Activated CD8-positive, alpha-beta memory T cell treated with anti-CD3 and anti-CD28 coated beads, Interleukin-2, amount 50 U/mL, for 48 hours (primary cell): ENCODE measurements at places on chromosomes 7 and 10.
A peak's percentile ranks its signal among the peaks of the same experiment; 100 is the strongest.

DNA sequence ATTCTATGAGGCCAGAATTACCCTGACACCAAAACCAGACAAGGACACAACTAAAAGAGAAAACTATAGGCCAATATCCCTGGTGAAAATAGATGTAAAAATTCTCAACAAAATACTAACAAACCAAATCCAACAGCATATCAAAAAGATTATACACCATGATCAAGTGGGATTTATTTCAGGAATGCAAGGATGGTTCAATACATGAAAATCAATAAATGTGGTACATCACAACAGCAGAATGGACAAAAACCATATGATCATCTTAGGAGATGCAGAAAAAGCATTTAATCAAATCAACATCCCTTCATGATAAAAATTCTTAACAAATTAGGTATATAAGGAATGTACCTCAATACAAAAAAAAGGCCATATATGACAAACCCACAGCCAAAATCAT is 5.6 kb upstream of the SCART1 start:
- no peak for DNase-seq

- DNase-seq: no peak
These were observed 16.3 kb downstream of the ARHGAP12 start for GRCh38 chr10:31912289-31912688.

GRCh38 chr10:133258818-133259601 is 17.7 kb downstream of the ADAM8 start:
- DNase-seq: peak; percentile 94

DNA sequence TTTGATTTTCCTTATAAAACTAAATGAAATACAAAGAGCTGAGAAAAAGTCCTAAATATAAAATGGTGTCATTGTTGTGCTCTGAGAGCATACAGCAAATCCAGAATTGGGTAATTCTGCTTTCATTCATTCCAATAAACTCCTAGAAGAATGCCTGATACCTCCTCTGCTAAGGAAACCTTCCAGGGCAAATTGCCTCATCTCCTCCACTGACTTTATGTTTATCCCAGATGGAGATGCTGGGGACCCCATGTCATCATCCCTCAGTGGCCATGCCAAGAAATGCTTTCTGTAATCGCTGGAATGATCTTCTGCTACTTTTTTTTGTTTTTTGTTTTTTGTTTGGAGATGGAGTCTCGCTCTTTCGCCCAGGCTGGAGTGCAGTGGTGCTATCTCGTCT is 119.3 kb upstream of the PRKCQ start:
- no peak for DNase-seq

DNA sequence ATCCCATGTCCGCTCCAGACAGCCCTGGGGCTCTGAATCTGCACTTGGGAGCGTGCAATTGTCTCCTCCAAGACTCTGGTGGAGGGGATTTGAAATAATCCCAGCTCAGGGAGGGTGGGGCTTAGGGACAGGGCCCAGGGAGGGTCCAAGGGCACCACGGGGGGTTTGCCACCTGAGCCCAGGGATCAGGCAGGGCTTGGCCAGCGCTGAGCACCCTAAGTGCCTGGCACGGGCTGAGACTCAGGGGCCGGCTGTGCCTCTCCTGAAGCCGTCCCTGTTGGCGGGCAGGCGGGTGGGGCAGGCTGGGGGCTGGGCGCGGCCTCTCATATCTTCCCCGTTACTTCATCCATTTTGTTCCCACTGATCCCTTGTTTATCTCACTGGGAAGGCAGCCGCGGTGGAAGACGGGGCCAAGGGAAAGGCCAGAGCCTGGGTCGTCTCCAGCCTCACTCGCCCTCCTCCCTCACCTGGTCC is 41.8 kb upstream of the ELN start:
- DNase-seq: no peak

DNA sequence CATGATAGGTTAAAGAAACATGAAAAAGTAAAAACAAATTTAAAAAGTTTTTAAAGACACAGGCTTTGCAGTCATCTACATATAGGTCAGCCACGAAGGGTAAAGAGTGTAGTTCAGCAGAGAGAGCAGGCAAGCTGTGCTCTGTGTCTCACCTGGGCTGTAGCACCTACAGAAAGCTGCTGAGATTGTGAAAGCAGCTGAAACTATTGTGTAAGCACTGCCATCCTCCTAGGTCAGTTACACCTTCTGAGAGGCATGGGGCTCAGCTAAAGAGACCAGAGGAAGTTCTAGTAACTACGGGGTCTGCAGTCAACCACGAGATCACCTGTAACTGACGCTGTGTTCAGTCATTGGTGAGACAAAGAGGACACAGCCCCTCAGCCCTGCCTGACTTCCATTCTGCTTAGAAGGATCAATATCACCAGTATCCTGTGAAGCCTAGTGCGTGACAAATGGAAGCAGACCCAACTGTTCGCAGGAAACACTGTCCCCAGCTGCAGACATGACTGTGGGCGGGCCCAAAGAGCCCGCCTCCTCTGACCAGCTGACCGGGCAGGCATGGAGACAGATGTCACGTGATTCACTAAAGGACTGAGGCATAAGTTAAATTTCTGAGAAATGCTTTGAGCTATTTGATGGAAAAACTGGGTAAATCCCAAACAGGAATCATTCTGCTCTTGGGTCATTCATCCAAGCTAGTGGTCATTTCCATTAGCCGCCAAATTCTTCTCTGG is 87.9 kb downstream of the EBF3 start:
- DNase-seq: no peak

- DNase-seq: no peak
These were observed 562 bp downstream of the NUB1 start for GRCh38 chr7:151342102-151342646.

DNA sequence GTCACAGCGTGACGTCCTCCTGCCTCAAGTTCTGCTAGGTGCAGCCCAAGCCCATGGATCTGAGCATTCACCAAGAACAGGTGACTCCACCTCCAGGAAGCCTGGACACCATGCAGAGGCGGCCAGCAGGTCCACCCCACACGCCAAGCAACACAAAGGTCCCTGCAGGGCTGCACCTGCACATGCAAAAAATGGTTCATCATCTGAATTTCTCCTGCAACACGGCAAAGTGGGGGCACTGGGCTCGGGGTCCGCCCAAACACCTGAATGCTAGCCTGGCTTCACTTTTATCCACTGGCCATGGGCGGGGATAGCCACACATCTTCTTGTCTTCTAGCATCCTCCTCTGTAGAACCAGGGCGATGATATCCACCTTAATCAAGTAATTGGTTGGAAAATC is 28.9 kb downstream of the CNPY1 start:
- no peak for DNase-seq

DNA sequence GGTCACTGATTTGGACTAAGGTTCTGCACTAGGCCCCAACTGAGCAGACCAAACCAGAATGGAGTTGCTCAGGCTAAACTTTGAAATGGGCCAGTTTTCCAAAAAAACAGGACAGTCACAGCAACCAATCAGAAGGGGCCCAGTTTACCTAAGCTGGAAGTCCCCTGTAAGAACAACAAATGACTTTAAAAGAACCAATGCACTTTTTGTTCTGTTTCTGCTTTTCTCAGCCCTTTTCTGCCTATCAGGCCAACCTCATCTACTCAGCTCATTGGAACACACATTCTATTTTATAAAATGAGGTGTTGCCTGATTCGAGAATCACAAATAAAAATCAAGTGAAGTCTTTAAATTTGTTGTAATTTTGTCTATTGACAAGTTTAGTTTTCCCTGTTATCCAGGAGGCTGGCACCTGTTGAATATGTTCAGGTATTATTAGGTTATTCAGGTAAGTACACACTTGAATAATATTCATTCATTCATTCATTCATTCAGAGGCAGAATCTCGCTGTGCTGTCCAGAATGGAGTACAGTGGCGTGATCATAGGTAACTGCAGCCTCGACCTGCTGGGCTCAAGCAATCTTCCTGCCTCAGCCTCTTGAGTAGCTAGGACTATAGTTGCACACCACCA is 168.7 kb downstream of the TAX1BP1 start:
- no peak for DNase-seq

DNA sequence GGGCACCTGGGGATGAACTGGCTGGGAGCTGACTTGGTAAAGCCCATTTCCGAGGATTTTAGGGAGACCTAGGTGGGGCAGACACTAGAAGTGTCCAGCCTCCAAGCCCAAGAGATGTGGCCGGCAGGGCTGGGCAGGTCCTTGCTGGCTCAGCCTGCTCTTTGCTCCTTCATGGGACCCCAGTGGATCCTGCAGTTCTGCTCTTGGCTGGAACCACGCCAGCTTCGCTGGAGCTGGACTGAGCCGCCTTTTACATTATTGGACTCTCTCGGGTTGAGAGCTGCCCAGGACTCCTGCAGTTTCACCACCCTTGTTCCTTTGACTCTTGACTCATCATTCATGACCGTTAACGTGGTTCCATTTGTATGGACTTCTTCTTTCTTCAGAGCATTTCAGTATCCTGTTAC is 5.7 kb downstream of the PPIF start:
- no peak for DNase-seq

- DNase-seq: no peak
These were observed 64.3 kb upstream of the C1GALT1 start for GRCh38 chr7:7117935-7118586.

- no peak for DNase-seq
These were observed 220.5 kb downstream of the BAMBI start for GRCh38 chr10:28897617-28898464.

DNA sequence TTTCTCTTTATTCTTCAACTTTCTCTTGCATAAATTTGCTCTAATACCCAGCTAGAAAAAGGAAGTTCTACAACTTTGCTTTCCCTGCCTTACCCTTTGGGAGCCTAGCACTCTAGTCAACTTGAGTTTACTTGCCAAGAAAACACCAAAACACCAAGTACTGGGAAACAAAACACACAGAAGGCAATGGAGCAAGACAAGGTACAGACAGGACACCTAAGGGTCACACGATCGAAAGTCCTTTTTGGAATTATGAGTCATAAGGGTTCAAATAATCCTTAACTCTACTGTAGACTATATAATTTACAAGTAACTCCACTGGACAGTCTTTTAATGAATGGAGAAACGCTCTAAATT is 42.6 kb upstream of the ANAPC16 start:
- no peak for DNase-seq

- no peak for DNase-seq
These were observed 83.7 kb downstream of the ATXN7L1 start for GRCh38 chr7:105792488-105793370.

DNA sequence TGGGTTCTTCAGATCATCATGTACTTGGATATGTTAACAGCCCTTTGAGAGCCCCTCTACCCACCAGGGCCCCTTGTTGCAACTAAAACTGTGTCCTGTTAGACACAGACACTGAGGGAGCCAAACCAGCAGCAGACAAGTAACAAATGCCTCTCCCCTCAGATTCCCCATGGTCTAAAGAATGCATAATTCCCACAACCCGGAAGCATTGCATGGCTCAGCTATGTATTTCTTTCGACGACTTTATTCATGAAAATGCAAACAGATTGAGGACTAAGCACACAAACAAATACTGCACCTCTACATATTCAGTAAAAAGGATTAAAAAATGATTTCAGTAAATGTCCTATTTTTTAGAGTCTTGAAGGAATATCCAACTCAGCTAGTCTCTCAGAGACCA is 70.1 kb upstream of the HECW1 start:
- no peak for DNase-seq

GRCh38 chr7:22357311-22358175 is 589 bp upstream of the RAPGEF5 start:
- no peak for DNase-seq

DNA sequence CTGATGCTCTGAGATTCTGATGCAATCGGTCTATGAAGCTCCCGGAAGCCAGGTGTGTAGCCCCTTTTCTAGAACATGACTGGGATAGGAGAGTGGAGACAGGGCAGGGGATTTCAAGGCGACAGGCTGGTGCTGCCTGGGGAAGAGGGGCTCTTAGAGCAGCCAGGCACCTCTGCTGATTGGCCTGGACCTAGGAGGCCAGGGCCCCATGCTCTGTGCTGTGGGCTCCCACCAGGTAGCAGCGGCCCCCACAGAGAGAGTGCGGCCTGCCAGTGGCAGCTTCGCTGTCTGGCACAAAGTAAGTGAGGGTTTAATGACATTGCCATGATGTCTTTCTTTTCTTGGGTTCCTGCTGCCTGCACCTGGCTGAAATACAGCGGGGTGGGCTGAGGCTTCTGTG is 99.4 kb upstream of the PODXL start:
- no peak for DNase-seq

DNA sequence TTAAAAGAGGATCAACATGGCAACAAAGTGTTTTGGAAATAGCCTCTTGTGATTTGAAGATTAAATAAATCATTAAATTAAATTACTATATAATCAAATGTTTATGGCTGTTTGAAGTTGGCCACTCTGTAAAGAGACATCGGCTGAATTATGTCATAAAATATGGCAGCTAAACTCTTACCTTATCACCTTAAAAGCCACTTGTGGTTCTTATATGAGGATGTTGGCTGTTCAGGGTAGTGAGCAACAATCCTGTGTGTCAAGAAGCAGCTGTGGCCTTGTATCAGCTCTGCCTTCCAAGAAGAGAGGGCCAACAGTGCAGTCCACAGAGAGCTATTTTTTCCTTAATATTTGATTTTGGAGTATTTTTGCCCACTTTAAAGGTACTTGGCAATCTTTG is 113.4 kb upstream of the CDK6 start:
- DNase-seq: no peak

GRCh38 chr10:123042708-123043408 is 34.1 kb downstream of the ACADSB start:
- no peak for DNase-seq

DNA sequence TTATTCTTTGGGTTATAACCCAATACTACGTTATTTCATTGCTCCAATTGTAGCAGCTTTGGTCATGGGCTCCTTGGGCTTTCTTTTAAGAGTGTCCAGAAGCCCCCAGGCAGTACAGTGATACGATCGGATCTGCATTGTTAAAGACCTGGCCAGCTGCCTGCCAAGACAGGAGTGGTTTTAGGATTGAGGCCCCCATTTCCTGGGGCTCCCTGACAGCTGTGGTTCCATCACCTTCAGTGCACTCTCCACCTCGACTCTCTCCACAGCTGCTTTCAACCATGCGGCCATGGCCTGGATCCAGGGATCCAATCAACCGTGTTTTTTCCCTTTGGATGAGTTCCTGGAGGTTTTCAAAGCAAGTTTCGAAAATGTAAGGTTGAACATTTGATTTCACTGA is 123.4 kb upstream of the BTBD16 start:
- DNase-seq: no peak

GRCh38 chr10:2251631-2252030 is 514.3 kb upstream of the ADARB2 start:
- no peak for DNase-seq

GRCh38 chr7:25831062-25831691 is 320.8 kb upstream of the NFE2L3 start:
- DNase-seq: no peak

DNA sequence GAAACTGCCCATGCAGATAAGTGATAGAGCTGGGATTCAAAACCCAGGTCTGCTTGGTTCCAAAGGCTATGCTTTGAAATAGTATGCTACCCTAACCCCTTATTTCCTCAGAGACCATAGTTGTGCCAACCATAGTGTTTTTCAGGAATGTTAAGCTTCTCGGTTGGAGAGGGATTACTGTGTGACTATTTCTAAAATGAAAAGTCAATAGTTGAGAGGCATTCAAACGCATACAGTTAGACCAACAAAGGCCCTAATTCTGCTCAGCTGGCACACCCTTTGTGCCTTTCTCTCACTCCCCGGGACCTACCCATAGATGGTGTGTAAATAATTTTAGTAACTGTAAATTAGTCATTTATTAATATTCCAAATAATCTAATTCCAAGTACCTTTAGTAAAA is 64.6 kb upstream of the RNF148 start:
- no peak for DNase-seq
